ENCODE measurements at places on chromosomes 2 and 18.

- no peak for DNase-seq
Observed at GRCh38 chr2:239106314-239106908, 258.5 kb downstream of the TWIST2 start.

DNA sequence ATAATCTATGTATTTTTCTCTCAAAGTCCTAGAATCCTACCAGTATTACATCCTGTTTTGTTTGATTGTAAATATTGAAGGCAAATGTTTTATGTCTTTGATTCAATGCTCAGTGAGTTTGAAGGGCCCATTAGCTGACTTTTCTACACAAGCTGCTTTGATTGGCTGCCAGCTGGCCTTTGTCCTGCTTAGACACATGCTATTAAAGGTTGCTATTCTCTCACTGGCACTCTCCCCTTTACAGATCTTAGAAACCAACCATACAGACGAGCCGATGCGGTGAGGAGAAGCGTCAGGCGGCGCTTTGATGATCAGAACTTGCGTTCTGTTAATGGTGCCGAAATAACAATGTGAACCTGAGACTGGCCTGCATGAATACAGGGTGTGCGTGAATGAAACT, 69.7 kb downstream of the PRPF40A start:
- DNase-seq = no peak

DNA sequence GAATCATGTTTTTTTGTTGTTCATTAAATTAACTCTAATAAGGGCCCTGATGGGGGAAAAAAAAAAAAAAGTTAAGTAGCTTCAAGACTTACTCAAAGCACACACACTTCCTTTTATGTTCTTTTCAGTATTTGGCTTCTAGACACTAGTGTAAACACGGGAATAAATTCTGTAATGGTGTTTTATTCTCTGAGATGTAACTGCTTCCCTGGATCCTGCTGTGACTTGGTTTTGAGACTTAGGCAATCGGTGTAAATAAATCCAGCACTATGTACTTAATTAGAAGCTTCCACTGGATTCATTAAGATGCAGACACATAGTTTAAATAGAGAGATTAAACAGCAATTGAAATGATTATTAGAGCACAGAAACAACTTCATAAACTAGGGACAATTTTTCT, 26.1 kb upstream of the AP1S3 start:
- DNase-seq = no peak

GRCh38 chr2:108534584-108535356, 500 bp downstream of the LIMS1 start:
- peak; percentile 33 for DNase-seq

DNA sequence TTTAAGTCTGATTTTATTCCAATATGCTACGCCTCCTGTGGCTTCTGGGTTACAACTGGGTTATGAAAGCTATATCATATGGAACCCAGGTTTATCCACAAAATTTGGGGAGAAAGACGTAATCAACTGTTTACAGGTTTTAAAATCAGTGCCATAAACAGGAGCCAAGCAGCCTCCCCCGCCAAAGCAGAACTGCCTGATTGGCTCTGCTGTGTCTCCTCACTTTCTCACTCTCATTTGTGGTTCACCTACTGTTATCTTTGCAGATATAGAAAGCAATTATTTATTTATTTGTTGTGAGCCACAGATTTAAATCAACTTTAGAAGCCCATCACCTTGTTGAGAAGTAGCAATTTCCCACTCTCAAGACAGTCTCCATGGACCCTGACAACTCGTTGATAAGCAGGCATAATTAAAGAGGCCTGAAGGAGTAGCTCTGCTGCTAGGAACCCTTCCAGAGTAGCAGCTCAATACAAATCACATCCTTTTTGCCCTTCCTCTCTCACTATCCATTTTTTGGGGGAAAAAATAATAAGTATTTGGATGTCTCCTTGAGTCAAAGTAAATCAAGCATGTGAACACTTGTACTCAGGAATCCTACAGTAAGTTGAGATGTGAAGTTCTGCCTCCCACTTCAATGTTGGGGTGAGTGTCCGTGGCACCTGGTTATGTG, 191.0 kb upstream of the CCDC150 start:
- no peak for DNase-seq

GRCh38 chr2:236252602-236253001, 11.6 kb downstream of the ASB18 start:
- DNase-seq = no peak

- DNase-seq = no peak
Observed at GRCh38 chr18:74840492-74841167, 243.0 kb downstream of the ZNF407 start.

- DNase-seq = no peak
Observed at GRCh38 chr2:74333175-74333574, 10.0 kb downstream of the SLC4A5 start.

DNA sequence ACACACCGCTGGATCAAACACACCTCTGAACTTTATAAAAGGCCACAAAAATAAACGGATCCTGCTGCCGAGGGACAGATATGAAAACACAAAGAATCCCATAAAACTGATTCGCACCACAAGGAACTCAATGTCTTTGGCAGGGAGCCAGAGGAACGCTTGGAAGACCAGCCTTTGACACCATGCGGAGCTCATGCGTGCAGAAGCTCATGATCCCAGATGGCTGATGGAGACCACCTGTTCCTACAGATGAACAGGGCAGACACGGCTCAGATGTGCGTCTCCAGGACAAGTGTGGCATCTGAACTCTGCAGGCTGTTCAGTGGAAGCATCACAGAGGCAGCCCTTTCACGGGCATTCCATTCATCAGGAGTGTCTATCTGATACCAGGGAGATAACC, 24.9 kb downstream of the COPS9 start:
- no peak for DNase-seq

DNA sequence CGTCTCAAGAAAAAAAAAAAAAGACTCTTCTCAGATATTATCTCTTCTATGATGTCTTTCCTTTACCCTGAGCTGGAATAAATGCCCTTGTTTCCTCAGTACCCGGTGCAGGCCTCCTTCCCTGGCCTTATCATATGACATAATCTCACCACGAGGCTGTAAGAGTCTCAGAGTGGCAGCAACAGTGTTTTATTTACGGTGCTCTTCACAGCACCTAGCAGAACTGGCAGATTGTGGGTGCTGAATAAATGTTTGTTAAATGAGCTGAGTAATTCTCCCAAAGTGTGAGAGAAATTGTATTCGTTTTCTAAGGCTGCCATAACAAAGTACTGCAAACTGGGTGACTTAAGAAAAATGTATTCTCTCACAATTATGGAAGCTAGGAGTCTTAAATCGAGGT, 82.8 kb upstream of the CD28 start:
- DNase-seq = no peak

- no peak for DNase-seq
Observed at GRCh38 chr2:69122271-69122670, 109.3 kb downstream of the ANTXR1 start.

- DNase-seq = no peak
Observed at GRCh38 chr2:162244541-162245031, 1.3 kb upstream of the FAP start.

DNA sequence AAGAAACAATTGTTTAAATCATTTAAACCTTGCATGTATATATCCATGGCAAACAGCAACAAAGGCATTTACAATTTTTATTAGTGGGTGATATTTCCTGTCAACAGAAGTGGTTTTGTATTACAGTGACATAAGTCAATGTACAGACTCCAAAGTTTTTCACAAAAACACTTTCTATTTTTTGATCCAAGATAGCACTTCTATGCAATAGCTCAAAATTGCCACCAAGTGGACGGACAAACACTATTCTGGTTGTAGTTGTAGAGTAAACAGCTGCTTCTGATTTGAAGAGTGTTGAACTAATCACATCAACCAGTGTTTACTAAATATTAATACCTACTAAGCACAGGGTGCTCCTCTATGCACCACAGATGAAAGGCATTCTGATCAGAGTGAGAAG, 421.4 kb downstream of the NCKAP5 start:
- no peak for DNase-seq

DNA sequence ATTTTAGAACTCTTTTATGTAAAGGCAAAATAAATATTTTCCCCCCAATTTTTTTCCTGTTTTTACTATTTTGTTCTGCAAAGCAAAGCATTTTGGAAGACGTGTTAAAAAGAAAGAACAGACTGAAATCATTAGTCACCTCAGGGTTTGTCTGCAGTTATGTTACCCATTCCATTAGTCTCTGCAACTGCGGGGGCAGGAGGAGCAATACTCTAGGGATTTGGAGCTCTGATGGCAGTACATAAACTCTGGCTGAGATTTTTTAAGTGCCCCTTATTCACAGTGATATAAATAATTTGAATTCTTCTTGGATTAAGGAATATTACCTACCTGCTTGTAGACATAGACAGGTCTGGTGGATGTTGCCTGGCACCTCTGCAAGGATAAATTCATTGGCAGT, 88.0 kb upstream of the CELF4 start:
- DNase-seq = no peak

DNA sequence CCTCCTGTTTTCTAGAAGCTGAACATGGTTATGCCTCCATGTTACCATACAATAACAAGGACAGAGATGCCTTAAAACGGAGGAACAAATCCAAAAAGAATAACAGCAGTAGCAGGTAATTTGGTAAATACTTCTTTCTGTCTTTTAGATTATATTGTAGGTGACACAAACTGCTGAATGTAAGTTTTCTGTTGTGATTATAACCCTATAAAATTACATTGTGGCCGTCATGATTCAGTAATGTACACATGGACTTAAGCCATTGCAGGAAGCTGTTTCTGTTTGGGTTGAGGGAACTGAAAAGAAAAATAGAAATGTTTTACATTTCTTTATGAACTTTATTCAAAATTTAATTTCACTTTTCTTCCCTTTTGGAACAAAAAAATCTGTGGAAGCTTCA, 1.2 kb downstream of the MXD1 start:
- no peak for DNase-seq

DNA sequence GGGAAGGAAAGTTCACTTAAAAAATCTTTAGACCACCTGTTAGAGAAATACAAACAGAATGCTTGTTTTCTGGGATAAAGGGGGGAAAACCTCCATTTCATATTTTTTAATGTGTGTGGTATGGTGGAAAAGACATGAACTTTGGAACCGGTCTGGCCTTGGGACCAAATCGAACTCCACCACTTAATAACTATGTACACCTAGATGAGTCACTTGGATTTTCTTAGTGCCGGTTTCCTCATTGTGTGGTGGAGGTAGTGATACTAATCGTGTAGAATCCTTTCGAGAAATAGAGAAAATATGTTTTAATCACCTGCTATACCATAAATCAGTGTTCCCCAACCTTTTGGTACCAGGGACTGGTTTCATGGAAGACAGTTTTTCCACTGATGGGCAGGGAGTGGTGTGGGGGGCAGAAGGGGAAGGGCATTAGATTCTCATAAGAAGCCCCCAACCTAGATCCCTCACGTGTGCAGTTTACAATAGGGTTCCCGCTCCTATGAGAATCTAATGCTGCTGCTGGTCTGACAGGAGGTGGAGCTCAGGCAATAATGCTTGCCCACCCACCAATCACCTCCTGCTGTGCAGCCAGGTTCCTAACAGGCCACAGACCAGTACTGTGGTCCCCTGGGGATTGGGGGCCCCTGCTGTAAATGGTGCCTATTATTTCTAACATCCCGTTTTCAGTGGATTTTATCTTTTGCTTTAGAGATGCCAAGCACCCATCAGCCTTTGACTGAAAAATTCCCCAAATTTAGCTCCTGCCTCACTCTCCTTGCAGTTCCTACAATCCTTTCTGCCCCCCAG, 308.8 kb downstream of the PRKCE start:
- DNase-seq = no peak

- DNase-seq = no peak
Observed at GRCh38 chr18:41484069-41484468, 471.0 kb upstream of the PIK3C3 start.

DNA sequence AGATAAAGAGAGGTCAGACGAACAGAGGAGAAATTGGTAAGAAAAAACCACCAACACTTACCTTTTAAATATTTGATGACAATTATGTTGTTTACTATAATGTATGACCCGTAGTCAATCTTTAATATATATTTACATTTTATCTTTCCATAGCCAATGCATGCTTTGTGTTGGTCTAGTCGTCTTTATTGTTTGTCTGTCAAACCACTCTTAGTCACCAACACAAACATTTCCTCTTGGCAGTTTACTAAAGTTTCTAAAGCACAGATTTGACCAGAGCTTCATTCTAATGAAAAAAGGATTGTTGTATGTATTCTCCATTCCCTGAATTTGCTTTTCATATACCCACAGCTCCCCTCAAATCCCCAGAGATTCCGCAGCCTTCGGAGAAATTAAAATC, 784.7 kb upstream of the PIK3C3 start:
- no peak for DNase-seq

GRCh38 chr2:153622285-153622684, 143.7 kb upstream of the RPRM start:
- no peak for DNase-seq

DNA sequence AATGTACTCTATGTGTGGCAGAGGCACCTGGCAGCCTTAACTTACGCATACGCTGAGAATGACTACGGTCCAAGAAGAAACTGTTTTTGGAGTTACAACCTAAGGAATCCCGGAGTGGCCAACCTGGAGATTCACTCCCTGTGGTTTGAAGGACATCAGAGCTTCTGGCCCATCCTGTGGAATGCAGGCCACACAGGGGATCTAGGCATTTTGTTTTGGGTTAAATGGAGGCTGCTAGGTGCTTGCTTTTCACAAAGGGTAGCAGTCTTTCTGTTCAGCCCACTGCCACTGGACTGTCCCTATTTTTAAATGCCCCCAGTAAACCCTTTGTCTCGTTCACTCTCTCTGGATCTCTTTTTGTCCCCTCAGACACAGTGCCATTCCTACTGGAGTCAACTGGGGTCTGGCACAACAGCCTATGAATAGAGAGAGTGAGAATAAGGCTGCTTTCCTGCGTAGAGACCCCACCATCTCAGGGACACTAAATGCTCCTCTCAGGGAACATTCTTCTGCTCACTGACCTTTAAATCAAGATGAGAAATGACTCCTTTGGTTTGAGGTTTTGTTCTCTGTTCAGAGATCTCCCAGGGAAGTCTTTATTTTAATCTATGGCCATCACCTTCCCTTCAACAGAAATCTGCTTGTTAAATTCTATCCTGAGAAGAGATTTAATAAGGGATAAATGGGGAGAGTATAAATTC, 124.9 kb downstream of the B3GNT2 start:
- DNase-seq = no peak

DNA sequence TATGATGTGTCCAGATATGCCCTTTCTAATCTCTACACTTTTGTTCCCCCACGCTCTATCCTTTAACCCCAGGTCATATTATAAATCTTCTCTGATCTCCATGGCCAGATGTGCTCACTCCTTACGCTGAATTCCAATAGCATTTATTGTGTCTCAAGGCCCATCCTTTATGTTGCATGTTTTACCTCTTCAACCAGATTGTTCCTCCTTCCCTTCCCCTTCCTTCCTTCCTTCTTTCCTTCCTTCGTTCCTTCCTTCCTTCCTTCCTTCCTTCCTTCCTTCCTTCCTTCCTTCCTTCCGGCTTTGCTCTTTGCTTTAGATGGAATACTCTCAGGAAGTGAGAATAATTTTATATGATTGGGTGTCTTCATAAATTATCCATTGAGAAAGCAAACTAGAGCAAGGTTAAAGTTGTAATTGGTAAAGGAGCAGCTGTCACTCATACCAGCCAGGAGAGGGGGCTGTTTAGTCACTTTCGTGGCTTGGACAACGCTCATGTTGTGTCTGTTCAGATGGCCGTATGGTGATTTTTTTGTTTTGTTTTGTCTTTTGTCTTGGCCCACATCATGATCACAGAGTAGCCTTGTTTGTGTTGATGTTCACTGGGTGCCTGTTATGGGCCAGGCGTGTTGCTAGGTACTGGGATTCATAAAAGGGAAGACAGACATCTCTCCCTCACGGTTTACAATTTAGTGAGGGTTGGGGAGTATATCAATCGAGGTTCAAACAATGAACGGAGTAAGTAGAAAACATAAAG, 68.0 kb downstream of the DAW1 start:
- DNase-seq = no peak
